ENCODE measurements at places on chromosomes 2 and 18. TPM values are rescaled to one million over a fixed set of nuclear protein-coding genes. Genes with fewer than 3 reads are reported as not detected.

TGFA gene
- 1.7 TPM for total RNA-seq

SH3RF3 gene
- total RNA-seq: 15.6 TPM

GRCh38 chr18:59837586-59837985 is 62.2 kb upstream of the PMAIP1 start:
- no peak for ATAC-seq

DNA sequence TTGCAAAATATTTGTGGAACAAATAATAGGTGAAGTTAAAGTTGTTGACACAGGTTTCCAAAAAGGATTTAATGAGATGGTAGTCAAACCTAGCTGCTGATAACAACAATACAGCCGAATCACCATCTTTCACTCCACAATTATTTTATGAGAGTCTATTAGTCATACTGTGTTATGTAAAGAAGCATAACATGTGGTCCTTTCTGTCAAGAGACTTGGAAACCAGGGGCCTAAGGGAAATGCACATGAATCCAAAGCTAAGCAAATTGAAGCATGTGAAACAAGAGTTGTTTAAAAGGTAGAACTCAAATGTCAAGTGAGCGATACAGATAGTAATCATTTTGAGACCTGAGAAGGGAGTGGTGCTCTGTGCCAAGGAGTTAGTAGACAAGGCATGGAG is 16.0 kb downstream of the CD28 start:
- no peak for ATAC-seq

GRCh38 chr2:229170916-229171315 is 100.2 kb downstream of the PID1 start:
- ATAC-seq: no peak

DNA sequence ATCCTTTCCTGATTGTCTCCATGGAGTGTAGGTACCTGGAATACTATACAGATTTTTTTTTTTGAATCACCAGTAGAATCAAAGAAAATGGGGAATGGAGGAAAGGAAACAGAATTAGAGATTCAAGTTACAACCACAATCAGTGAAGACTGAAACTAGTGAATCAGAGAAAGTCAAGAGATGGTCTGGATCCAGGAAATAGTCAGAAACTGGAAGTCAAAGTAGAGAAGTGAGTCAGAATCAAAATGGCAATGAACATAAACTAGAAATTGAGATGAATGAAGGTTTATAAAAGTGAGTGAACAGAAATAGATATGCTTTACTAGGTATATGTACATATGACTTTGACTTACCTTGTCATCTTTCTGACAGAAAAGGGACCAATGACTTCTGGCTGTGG is 579.0 kb downstream of the PLCL1 start:
- ATAC-seq: no peak

NLRC4 gene
- total RNA-seq: 1.6 TPM

GRCh38 chr18:76162886-76163285 is 332.2 kb downstream of the ZNF516 start:
- no peak for ATAC-seq

LRP1B gene
- 6.1 TPM for total RNA-seq

DNA sequence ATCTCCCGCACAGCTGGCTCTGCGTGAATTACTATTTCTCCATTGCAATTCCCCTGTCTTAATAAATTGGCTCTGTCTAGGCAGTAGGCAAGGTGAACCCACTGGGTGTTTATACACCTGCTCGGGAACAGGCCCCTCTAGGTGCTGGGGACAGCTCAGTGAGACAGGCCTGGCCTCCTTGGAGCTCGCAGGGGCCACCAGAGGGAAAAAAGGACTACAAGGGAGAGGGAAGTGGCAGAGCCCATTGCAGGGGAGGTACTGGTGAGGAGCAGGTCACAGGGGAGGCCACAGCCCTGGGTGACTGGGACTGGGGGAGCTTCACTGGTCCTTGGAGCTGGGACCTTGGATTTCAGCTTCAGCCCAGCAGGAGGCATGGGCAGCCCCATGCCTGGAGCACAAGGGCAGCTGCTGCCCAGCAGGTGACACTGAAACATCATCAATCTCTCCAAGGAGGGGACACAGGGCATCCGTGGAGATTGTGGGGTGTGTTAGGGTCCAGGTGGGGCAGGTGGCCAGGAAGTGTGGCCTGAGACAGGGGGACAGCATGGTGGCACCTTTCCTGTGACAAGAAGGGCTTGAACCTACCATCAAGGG is 31.2 kb downstream of the NGEF start:
- no peak for ATAC-seq

DNA sequence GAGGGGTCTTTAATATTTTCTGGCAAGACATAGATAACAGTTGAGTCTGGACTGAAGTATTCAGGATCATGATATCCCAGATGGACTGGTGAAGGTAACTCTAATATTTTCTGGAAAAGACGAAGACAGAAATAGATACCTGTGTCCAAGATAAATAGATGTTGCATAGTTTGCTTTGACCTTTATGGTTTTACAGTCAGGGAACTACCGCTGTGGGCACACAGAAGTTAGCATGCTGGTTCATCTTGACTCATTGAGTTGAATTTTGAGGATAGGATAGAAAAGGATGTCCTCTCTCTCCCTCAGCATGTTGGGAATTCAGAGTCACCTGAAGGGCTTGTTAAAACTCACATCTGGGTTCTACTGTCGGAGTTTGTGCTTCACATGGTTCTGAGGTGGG is 20.8 kb downstream of the KCNE4 start:
- ATAC-seq: no peak

GAREM2 gene
- 5.5 TPM for total RNA-seq

- no peak for ATAC-seq
Measured at GRCh38 chr2:26610504-26611335, 30.4 kb downstream of the CIB4 start.

DNA sequence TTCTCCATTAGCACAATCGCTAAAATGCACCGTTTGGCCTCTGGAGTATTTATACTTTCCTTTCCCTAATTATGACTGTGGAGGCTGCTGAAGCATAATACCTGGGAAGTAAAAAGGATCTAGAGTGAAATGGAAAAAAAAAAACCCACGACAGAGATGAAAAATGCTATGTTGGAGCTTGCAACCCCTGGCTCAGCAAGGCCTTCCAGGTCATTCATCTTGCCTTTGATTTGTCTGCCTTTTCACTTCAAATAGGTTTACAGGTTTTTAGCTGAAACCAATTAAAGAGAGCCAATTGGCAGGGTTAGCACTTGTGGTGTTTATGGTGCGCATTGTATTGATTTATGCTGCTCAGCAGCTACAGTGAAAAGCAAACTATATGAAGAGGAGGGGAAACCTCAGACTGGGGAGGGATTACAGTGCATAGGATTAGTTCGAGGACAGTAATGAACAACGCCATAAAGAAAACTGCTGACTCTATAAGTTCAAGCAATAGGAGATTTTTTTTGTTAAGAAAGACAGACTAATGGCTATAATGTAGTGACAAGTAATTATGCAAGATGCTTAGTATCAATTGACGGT is 347.9 kb downstream of the MEIS1 start:
- no peak for ATAC-seq

DNA sequence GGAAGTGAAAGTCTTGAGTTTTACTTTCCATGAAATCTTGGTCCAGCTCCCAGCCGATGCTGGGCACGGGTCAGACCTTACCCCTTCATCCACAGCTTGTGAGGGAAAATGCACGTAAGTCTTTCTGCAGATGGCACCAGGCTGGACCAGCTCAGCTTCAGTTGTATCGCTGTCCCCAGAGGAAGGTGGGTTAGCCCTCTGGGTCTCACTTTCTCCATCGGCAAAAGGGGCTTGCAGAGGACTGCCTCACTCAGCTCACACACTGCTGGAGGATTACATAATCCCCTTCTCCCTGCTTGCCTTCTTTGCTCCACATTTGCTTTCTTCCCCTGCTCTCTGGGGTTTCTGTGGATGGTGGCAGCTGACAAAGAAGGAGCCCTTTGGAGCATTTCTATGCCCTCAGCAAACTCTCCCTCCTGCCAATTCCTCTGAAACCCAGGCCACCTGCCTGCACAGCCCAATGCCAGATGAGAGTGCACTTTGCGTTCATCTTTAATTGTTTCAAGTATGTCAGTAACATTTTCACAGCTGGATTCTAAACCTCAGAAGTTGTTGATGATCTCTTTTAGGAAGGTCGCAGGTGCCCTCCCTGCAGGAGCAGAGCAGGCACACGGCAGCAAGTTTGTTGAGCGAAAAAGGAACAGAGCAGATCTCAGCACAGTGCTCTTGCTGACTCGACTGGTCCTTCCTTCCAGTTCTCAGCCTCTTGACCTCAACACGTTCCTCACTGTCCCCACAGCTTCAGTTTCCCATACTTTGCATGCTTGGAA is 155.6 kb upstream of the GLI2 start:
- ATAC-seq: no peak

GRCh38 chr2:23618794-23619530 is 234.0 kb downstream of the KLHL29 start:
- ATAC-seq: no peak

GRCh38 chr2:95384854-95385569 is 17.5 kb upstream of the FAHD2A start:
- ATAC-seq: peak; percentile 70

SNED1 gene
- total RNA-seq: 29.9 TPM

ESPNL gene
- total RNA-seq: 3.4 TPM

- ATAC-seq: no peak
Measured at GRCh38 chr18:12455496-12455895, 47.8 kb downstream of the PRELID3A start.

GRCh38 chr18:75208155-75208835 is 644 bp downstream of the PTGR3 start:
- ATAC-seq: peak; percentile 1

DNA sequence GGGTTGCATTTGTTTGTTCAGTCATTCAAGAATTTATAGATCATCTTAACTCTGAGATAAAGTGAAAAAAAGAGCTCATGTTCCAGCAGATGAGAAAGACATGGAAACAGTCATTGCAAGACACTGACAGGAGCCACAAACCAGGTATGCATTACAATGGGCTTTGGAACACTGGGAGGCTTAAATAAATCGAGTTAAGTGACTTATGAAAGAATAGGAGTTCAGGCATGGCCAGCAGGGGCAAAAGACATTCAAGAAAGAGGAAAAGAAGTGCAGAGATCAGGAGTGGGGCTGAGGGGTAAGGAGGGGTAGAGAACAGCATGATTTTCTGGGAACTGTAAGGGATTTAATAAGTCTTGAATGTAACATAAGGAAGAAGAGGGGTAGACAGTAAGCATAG is 121.2 kb upstream of the EPC2 start:
- ATAC-seq: no peak

DNPEP gene
- 55.9 TPM for total RNA-seq

SLC16A14 gene
- 4.1 TPM for total RNA-seq

- no peak for ATAC-seq
Measured at GRCh38 chr18:14945984-14946383, 198.0 kb downstream of the ANKRD30B start.

SKOR2 gene
- total RNA-seq: not detected

LHCGR gene
- total RNA-seq: 1.9 TPM

ZC3H6 gene
- 18.5 TPM for total RNA-seq

GRCh38 chr2:10481055-10481665 is 33.0 kb upstream of the ODC1 start:
- no peak for ATAC-seq

SLC23A3 gene
- not detected for total RNA-seq

GRCh38 chr2:235043762-235044500 is 92.1 kb downstream of the SH3BP4 start:
- peak; percentile 57 for ATAC-seq

SNTG2 gene
- 6.2 TPM for total RNA-seq

GRCh38 chr2:31202833-31203232 is 14.5 kb downstream of the CAPN14 start:
- no peak for ATAC-seq

CGREF1 gene
- not detected for total RNA-seq

- no peak for ATAC-seq
Measured at GRCh38 chr2:127911737-127912136, 26.0 kb upstream of the AMMECR1L start.

NDC80 gene
- total RNA-seq: 0.31 TPM

- no peak for ATAC-seq
Measured at GRCh38 chr2:58727981-58728656, 487.0 kb upstream of the FANCL start.

- peak; percentile 87 for ATAC-seq
Measured at GRCh38 chr2:126657636-126658318, 1.8 kb downstream of the GYPC start.

- ATAC-seq: no peak
Measured at GRCh38 chr2:175872005-175872348, 130.1 kb downstream of the LNPK start.

DNA sequence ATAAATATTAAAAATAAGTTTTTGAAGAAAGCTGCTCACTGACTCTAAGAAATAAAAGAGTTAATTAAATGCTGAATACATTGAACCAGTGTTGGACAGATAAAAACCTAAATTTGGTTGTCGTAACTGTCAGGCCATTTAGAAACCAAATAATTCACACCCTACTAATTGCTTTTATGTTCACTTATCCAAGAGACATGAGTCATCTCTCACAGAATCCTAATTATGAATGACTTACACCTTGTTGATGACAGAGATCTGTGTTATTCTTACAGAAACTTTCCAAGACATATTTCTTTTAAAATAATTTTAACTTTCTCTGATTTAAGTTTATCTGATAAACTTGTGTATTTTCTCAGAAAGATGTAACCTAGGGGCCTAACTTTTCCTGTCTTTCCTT is 250.7 kb downstream of the IKZF2 start:
- ATAC-seq: no peak

GREB1L gene
- 14.9 TPM for total RNA-seq

- no peak for ATAC-seq
Measured at GRCh38 chr2:180722551-180723239, 257.7 kb upstream of the UBE2E3 start.

DNA sequence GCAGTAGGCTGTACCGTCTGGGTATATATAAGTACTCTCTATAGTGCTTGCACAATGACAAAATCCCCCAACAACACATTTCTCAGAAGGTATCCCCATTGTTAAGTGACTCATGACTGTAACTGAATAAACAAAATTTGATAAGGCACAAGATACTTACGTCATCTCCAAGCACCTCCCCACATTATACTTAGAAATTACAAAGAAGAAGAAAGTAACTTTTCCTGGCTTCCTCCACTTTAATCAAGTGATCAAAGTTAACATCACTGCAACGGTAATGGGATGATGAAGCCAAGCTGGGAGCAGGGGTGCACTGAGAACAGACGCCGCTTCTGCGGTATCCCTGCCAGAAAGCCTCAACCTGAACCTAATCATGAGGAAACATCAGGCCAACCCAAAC is 9.7 kb downstream of the TNS1 start:
- ATAC-seq: peak; percentile 34

IL36B gene
- total RNA-seq: not detected

SULT1C2 gene
- total RNA-seq: 1.1 TPM

GALR1 gene
- 0.62 TPM for total RNA-seq

DNA sequence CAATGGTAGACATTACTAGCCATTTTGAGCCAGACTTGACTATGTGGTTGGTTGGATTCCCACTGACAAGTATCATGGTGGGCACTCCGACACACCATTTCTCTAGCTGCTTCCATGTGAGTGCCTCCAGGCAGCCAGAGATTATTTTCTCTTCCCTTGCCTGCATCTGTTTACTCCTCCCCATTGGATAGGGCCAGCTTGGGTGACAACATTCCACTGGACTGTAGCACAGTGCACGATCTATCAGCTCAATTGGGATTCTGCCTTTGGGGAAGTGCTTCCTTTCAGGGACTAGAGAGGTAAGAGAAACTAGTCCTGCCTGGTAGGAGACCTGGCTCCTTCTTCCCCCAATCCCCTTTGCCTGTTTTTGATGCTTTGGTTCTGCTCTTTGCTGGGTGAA is 49.0 kb upstream of the MAP4K3 start:
- ATAC-seq: no peak

CFAP53 gene
- 0.45 TPM for total RNA-seq

CNGA3 gene
- total RNA-seq: 10.6 TPM

GRCh38 chr2:38201784-38202183 is 125.8 kb upstream of the CYP1B1 start:
- no peak for ATAC-seq

GKN1 gene
- total RNA-seq: not detected

REEP1 gene
- total RNA-seq: 65.7 TPM

ALLC gene
- not detected for total RNA-seq
